ELR (cell line): ENCODE measurements at places on chromosomes 11 and 22.

DNA sequence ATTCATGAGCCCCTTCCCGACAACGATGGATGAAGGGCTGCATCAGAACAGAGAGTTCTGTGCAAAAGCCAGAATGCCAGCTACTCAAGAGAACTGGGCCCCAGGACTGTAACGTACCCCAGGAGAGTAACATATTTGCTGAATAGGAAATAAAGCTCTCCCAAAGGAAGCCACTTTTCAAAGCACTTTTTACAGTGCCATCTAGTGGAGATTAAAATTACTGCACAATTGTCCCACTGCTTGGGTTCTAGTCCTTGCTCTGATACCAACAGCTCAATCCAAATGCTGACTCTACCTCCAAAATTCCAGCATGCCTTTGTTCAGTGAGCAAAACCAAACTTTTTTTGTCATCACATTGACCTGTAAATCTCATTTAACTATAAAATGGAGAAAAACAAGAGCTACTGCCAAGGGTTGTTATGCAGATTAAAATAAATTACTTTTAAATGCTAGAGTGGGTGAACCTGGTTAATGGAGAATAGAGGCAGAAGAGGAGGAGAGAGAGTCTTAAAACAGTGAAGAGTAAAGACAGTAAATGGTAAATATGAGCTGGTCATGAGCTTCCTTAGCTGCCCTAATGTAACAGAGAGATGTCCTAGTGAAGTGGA lies 87.6 kb upstream of the FSHB start:
- DNase-seq = peak; percentile 24

GRCh38 chr22:43217285-43218030 lies 30.5 kb upstream of the TTLL12 start:
- DNase-seq = no peak

DNA sequence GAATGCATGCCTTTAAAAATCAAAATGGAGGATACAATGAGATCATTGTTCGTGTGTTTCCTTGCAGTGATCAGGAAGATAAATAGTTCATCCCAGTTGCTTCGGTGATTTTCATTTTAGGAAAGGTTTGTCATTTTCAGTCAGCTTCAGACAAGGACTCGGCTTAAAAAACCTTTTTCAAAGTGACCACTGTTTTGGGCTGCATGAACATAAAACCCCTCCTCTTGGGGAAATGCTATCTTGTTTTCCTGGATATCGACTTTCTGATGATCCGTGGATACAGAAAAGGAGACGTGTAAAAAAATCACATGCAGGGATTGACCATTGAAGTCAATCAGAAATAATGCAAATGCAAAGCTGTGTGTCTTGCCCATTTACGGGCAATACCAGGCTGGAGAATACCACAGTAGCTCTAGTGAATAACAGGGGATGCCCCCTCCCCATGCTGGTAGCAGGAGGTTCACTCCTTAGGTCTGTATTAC lies 146.8 kb downstream of the MAML2 start:
- no peak for DNase-seq

GRCh38 chr11:64524534-64525042 lies 66.4 kb upstream of the SLC22A12 start:
- no peak for DNase-seq

DNA sequence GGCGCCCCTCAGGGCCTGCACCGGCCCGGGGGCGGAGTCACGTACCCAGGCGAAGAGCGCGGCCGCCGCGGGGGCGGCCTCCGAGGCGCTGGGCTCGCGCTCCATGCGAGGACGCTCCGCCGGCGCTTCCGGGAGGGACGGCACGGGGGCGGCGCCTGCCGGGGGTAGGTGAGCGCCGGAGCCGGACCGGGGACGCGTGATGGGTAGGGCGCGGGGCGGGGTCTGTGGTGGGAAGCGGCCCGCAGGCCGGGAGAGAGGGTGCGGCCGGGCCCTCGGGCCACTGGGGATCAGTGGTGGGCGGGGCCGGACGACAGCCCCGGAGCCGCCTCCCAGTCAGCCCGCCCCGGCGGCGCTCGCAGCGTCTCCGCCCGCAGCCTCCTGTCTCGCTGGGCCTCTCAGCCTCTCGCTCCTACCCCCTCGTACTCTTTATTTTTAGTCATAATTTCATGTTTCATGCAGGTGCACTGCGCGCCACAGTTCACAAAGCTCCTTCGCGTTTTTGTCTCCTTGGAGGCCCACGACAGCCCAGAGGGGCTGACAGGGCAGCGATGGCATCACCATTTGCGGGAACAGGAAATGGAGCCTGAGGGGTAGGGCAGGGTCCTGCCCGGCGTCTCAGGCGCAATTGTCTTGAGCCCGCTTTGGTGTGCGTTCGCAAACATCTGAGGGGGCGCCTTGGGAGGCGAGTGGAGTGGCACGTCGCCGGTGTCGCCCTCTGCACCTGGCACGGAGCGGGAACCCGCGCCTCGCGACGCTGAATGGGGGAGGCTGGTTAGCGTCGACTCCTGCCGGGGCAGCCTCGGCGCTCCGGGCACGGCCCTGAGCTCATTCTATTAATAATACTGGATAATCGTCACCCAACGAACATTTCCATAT lies at the start of gene SERGEF:
SERGEF (minus strand) TSS at position 142 of the 876 bp plus-strand sequence; CDS start at position 105, 37 bp downstream.
- DNase-seq = peak; percentile 92

- no peak for DNase-seq
Observed at GRCh38 chr22:46082633-46083032, 67.7 kb upstream of the PPARA start.

DNA sequence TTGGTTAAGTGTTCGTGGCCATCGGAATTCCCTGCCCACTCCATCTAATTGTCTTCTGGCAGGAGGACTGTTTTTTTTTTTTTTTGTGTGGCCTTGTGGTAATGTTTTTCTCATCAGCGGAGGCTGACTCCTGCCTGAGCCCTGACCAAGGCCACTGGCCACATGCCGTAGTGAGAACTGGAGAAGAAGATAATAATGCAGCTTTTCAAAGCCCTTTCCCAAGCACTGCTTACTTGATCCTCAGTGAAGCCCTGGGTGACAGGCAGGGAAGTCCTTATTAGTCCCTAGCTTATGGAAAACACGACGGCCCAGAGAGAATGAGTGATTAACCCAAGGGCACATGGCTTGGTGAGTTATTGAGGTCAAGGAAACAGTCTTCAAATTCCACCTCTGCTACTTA lies 71.2 kb downstream of the ADM start:
- DNase-seq = peak; percentile 52

- DNase-seq = no peak
Observed at GRCh38 chr22:48037618-48038017, 1275.2 kb downstream of the TBC1D22A start.
